Psoas muscle (tissue), 8 donors: ENCODE measurements at places on chromosomes 6 and 20. TPM values are rescaled to one million over a fixed set of nuclear protein-coding genes. Genes with fewer than 3 reads are reported as not detected.
A peak's percentile ranks its signal among the peaks of the same experiment; 100 is the strongest.

Gene RCAN2
- polyA plus RNA-seq, result 2.6 TPM

Gene HSPA12B
- 4.0 TPM for polyA plus RNA-seq

Gene CLPSL1
- polyA plus RNA-seq, result not detected

Gene LPIN3
- polyA plus RNA-seq, result 3.0 TPM

Gene DEFB126
- not detected for polyA plus RNA-seq

Gene HS3ST5
- 0.01 TPM for polyA plus RNA-seq

Gene BMP5
- polyA plus RNA-seq, result 0.95 TPM

Gene COX4I2
- polyA plus RNA-seq, result 13.2 TPM

Gene DZANK1
- 0.96 TPM for polyA plus RNA-seq

DNA sequence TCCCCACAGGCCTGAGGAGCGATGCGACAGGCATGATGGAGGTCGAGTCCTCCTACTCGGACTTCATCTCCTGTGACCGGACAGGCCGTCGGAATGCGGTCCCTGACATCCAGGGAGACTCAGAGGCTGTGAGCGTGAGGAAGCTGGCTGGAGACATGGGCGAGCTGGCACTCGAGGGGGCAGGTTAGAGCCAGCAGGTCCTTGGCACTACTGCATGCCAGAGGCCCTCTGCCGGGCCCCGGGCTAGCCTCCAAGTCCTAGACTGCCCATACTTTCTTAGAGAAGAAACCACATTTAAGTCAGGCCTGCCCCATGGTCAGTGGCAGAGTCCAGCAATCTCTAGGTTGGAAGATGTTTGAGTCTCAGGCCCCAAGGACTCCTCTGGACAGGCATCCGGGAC lies 32.1 kb downstream of the PKIG start:
- peak; percentile 64 for DNase-seq

- no peak for DNase-seq
Measured at GRCh38 chr20:32432277-32432676, 74.1 kb downstream of the ASXL1 start.

GRCh38 chr6:153790876-153791473 lies 248.1 kb upstream of the OPRM1 start:
- no peak for DNase-seq

GRCh38 chr6:42302411-42302810 lies 84.8 kb upstream of the MRPS10 start:
- no peak for DNase-seq

GRCh38 chr6:4941782-4942672 lies 61.8 kb downstream of the RPP40 start:
- DNase-seq, result peak; percentile 46

DNA sequence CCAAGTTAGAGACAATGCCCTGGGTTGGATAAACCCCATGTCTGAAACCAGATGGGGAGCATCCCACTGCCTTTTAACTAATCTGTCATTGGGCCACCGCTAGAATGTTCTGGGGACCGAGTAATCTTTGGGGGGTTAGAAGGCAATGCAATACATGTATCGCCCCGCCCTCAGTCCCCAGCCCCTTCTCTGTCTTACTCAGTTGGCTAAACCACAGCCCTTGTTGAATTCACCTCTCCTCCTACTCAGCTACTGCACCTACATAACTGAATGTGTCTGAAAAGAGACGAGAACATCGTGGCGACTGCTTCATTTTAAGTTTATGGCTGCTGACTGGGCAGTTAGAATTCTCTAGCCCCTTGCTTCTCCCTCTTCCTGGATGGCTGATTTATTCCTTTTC lies 15.1 kb upstream of the CCR6 start:
- DNase-seq, result no peak

DNA sequence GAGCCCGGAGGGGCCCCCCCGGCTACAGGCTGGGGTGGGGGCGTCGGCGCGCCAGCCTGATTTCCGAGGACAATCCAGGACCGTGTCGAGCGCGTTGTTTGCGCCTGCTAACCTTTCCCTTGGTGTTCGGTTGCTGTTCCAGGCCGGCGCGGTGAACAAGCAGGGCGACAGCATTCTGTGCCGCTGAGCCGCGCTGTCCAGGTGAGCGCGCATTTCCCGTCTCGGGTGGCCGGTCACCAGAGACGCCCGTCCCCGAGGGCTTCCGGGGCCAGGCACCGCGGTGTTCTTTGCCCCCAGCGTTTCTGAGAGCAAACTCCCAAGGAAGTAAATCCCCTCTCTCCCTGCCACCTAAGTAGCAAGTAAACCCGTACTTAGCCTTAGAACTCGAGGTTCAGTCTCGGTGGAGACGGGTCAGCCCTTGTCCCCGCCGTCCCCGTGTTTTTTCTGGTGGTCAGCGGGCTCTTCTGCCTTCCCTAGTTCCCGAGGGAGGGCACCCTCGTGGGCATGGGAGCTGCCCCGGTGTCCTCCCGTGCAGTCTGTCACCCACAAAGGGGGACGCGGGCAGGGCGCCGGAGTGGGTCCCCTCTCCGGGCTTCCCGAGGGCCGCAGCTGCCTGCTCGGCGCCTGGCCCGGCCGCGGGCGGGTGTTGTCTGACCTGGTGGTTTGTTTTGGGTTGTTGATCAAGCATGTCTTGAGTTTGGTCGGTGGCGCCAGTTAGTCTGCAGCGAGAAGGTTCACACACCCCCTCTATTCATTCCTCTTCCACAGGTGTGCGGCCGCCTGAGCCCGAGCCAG lies 1.5 kb downstream of the ID4 start:
- peak; percentile 22 for DNase-seq

- DNase-seq, result no peak
Measured at GRCh38 chr6:44075647-44076355, 51.5 kb downstream of the MRPL14 start.

DNA sequence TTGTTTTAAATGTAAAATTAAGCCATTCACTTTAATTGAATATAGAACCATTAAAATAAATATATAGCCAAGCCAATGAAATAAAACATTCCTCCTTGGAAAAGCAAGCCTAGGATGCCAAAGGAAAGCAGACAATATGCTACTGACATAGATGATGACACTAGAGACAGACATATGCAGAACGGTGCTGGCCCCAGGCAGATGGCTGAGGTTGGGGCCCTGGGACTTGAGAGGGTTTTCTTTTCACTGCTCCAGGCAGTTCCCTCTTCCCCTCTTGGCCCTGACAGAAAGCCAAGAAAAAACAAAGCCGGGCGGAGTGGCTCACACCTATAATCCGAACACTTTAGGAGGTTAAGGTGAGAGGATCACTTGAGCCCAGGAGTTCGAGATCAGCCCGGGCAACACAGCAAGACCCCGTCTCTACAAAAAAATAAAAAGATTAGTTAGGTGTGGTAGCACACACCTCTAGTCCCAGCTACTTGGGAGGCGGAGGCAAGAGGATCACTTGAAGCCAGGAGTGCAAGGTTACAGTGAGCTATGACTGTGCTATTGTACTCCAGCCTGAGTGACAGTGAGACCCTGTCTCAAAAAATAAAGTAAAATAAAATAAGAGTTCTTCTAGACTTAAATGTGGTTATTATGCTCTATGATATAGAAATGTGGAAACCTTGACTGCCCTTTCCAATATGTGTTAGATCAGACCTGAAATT lies 31.2 kb downstream of the FASTKD5 start:
- DNase-seq, result no peak

DNA sequence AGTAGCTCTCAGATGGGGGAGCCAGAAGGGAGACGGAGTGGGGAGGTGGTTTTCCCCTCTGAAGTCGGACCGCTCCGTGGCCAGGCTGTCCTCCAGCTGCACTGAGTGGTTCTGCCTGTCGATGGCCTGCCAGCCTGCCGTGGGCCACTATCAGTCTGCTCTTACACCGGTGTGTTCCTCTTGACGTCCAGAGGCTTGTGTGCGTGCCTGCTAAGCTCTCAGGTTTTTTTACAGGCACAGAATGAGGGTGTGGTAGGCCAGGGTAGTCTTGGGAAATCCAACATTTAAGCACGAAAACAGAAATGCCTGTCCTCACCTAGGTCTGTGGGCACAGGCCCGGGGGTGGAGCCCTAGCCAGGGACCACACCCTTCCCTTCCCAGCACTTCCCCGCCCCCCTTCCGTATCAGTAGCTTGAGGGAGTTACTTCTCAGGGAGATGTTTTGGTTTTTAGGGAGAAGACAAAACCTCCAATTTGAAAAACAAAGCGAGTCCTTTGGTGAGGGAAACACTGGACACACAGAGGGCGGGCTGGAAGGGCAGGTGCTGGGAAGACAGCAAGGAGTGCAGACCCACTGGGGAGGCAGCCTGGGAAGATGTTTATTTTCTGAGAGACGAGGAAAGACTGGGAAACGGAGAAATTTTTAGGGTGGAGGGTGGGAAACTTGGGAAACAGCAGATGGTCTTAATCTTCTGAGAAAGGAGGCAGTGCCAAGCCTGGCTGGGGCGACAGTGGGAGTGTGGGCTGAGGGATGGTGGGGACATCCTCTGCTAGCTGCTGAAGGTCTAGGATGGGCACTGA lies 106.5 kb downstream of the LY86 start:
- no peak for DNase-seq

DNA sequence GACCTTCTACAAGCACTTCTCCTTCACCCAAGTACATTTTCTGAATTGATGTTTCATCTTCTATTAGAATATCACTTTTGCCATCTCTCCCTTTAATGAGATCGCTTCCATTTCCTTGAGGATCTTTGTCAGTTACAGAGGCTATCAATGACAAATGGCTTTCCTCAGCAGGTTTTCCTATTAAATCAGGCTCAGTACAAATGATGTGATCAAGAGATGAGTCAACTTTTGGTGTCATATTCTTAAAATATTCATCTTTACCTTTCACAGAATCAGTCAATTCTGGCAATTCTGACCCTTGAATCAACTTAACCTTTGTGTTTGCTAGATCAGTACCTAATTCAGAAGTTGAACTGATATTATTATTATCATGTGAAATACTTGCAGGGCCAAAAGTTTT lies 37.3 kb downstream of the DST start:
- DNase-seq, result no peak

DNA sequence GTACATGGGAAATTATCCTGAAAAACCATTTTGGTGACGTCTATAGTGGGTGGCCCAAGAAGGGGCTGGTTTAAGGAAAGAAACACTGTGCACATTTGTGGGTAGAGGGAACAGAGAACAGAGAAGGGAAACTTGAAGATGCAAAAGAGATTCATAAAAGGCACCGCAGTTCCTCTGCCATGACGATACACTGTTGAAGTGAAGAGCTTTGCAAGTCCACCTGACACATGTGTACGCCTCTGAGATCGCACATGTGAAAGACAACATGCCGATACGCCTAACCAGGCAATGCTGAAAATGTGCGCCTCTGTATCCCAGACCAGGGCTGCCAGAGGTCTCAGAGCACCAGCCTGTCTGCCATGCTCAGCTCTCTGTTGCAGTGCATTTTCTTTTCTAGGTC lies 180.9 kb downstream of the KIF16B start:
- no peak for DNase-seq

- no peak for DNase-seq
Measured at GRCh38 chr6:42259286-42259685, 41.6 kb upstream of the MRPS10 start.

DNA sequence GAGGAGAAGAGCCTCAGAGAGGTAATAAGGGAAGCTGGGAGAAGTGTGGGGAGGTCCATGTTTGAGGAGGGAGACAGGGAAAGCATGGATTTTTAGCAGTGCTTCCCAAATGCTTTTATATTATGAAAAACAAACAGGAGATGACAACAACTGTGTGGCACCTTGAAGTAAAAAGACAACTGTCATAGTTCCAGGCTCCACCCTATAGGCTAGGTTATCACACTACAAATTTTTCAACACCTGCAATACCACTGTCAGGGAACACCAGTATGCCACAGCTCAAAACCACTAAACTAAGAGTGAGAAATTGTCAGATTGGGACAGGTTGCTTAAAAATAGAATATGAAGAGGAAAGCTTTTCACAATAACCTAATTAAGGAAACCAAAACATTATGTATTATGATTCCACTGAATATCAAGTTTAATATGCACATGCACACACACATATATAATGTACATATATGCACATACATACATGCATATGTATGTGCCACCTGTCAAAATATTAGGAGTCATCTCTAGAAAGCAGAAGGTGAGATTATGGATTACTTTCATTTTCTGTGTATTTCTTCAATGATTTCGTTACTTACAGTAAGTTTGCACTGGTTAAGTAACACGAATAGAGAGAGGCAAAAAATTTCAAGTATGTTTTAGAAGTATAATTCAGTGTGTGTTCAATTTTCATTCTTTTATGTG lies 261.2 kb downstream of the PTPRK start:
- DNase-seq, result no peak

- no peak for DNase-seq
Measured at GRCh38 chr6:37987018-37987417, 167.5 kb downstream of the ZFAND3 start.
